CD14-positive monocyte (primary cell): ENCODE measurements at places on chromosomes 4 and X. TPM values are rescaled to one million over a fixed set of nuclear protein-coding genes. Genes with fewer than 3 reads are reported as not detected.
A peak's percentile ranks its signal among the peaks of the same experiment; 100 is the strongest.

Gene HSFX2
- not detected for polyA plus RNA-seq

GRCh38 chr4:138301536-138301935 lies 59.4 kb upstream of the SLC7A11 start:
- no peak for DNase-seq

DNA sequence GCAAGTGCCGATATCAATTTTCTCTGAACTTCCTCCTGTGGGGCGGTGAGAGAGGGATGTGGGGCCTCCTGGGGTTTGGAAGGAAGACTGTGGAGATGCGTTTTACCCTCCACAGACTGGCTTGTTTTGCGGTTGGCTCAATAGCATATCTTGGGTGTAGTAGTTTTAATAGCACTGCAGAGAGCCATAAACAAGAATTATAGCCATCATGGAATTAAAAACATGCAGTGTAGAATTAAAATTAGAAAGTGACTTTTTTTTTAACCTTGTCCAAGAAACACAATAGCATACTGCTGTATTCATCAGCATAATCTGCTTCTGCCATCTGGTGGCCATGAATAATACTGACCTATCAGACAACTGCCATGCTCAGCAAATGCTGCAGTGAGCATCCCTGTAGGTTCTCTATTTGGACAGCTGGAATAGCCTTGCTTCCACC lies 47.3 kb upstream of the SCML1 start:
- DNase-seq = peak; percentile 25

Gene GUCY1B1
- polyA plus RNA-seq = 0.32 and 0.60 TPM in 2 replicates
